ENCODE measurements at places on chromosomes 12 and 14.

DNA sequence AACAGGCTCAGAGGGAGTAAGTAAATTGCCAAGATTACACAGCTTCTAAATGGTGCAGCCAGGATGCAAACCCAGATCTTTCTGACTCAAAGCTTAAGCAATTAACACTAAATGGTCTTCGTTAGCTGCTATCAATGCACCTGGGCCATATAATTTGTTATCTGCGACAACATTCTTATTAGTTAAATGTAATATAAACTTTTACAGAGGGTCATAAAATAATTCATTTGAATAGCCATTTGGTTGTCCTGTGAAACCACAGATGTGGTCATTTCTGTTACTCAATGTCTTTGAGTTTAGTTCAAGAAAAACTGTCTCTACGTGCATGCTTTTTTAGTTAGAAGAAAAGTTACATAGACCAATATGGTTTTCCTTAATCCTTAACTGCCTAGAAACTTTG is 22.1 kb upstream of the NAP1L1 start:
- no peak for DNase-seq

GRCh38 chr14:89629383-89629782 is 212.3 kb upstream of the FOXN3 start:
- DNase-seq = no peak

- no peak for DNase-seq
These were observed 157.0 kb downstream of the FLRT2 start for GRCh38 chr14:85686908-85687307.

GRCh38 chr14:20415782-20416206 is 2.5 kb upstream of the TEP1 start:
- DNase-seq = no peak

GRCh38 chr12:128969480-128970055 is 116.3 kb downstream of the GLT1D1 start:
- DNase-seq = no peak

GRCh38 chr12:27822076-27822712 is 42.2 kb upstream of the MANSC4 start:
- peak; percentile 38 for DNase-seq

GRCh38 chr12:109883461-109883860 is 3.1 kb upstream of the GLTP start:
- DNase-seq = no peak

GRCh38 chr14:35044939-35045797 is 904 bp upstream of the FAM177A1 start:
- DNase-seq = no peak

DNA sequence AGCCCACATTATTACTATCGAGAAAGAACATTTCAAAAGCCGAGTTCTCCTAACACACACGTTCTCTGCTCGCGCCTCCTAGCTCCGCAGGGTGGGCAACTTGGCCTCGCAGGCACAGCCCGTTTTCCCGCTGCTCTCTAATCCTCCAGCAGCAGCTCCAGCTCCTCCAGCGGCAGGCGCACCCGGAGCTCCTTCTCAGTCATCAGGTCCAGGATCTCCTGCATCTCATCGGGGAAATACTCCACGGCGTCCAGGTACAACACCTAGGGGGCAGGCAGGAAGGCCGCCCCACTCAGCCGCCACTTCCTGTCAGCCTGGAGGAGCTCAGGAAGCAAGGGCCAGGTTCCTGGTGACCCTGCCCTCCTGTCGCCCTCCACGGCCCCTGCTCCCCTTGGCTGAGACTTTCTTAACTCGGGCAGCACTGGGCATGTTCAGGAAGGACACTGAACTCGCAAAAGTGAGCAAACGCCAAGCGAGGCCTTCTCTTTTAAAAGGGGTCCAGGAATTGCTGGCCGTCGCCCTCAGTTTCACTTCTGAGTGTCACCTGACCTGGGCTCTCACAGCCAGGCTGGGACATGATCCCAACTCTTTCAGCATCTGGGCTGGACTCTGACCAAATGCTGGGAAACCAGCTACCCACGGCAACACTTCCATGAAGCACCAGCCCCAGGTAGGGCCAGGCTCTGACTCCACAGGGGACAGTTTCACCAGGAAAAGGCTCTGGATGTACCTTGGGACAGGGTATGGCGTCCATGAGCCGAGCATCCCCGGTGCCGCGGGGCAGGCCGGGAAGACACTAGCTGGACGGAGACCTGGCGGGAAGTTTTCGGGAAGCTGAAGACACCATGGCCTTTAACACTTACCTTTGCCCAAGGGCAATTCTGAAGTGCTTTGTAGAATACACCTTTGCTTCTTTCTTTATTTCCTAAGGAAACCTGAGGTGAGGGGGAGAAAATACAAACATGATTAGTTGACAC is 22.1 kb downstream of the PSMC1 start:
- DNase-seq = no peak

GRCh38 chr12:12661086-12661856 is 34.7 kb downstream of the GPR19 start:
- DNase-seq = no peak

- no peak for DNase-seq
These were observed 904.3 kb downstream of the NRXN3 start for GRCh38 chr14:79074510-79074909.

DNA sequence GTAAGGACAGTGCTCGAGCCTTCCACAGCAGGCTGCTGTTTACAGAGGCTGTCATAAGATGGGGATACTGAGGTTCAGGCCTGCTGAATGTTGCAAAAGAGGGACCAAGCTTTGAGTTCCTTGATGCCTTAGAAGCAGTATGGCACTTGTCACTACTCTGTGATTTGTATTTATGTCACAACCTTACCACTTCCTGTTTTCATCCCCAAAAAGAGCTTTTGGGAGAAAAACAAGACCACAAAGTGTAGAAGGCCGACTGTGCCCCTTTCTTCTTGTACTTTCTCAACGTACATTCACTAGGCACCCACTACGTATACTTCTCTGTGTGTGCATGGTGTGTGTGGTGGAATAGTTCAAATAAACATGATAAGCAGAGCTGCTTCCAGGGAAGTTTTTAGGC is 90.1 kb downstream of the DRAM1 start:
- DNase-seq = no peak

DNA sequence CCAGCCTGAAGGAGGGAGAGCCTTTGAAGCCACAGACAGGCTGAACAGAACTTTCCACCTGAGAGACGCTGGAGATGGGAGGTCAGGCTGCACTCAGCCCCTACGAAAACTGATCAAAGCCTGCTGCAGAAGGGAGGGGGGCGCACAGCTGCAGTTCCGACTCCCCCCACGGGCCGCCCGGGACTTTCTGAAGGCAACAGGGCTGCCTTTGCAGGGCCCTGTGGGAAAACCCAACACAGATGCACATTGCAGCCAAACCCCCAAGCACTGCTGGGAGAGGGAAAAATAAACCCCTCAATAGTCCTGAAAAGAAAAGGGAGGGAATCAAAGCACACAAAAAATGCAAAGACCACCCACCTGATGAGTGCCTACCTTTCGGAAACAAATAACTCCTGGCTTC is 290.6 kb downstream of the ZFP36L1 start:
- no peak for DNase-seq

- no peak for DNase-seq
These were observed 73.2 kb downstream of the CEP83 start for GRCh38 chr12:94386422-94386821.

DNA sequence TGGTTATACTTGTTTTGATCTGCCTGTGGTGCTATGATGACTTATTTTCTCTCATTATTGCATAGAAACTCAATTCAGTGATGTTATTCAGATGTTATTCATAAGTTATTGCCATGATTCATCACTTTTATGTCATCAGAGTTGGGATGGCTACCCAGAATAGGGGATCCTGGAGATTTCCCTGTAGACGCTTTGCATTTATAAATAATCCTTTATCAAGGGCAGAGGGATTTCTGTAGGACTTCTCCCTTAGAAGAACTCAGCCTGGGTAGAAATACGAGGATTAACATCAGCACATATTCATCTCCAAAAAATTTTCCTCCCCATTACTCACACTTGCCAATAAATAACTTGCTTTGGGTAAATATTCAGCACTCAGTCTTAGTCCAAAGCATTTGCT is 4.9 kb downstream of the GPRC5A start:
- DNase-seq = no peak

DNA sequence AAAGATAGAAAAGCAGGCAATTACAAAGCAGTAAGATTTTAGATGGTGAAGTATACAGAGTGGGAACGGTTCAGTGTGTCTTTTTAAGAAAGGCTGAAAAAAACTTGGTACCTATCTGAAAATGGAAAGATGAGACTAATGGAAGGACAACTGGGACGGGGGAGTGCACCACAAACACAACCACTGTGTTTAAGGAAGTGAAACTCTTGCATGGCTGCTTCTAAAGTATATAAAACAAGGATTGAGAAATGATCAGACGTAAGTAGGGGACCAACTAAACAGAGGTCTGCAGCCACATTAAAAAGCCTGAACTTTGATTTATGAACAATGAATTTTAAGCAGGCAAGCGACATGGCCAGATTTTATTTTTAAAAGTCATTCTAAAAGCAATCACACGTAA is 328.6 kb downstream of the MDGA2 start:
- DNase-seq = no peak

DNA sequence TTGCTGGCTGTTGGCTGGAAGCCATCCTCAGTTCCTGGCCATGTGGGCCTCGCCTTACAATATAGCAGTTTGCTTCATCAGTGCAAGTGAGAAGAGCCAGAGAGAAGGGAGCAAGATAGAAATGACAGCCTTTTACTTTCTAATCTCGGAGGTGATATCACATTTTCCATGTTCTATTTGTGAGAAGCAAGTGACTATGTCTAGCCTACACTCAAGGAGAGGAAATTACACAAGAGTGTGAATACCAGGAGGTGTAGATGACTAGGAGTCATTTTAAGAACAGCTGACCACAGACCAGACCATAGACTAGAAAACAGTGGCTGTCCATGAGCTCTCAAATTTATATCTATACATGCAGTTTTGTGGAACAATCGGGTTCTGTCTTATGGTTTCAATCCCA is 163.0 kb upstream of the NRXN3 start:
- DNase-seq = no peak

DNA sequence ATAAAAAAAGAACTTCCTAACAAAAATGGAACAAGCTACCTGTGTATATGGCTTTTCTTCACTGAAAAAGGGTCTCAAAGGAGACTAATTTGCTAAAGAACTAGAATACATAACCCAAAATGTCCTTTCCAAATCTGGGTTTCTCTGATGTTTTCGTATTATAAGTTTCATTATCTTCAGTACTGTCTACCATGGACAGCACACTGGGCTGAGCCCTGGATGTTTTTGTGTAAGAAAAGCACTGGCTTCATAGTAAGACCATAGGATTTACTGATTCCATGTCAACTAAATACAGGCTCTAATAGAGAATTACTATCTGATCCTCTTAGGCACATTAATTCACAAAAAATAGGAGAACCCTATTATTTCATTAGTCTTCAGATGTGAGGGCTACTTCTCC is 94.3 kb upstream of the GPHB5 start:
- no peak for DNase-seq

GRCh38 chr14:102323102-102323501 is 3.6 kb downstream of the ZNF839 start:
- no peak for DNase-seq

DNA sequence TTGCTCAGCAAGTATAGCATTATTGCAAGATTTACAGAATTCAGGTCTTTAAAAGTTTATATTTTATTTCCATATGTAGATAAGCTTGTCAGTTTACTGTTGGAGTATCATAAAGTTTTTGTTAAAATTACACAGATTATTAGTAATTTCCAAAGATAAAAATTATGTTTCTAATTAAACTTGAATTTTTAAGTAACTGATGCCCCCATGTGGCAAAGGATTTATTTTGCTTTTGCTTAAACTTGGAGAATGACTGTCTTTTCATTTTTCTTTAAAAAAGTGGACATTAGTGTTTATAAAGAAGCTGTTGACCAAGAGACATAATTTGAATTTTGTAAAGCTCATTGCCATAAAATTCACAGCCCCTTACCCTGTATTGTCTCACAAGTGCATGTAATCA is 45.8 kb downstream of the ETNK1 start:
- no peak for DNase-seq

GRCh38 chr14:83558946-83559345 is 1971.0 kb upstream of the FLRT2 start:
- DNase-seq = no peak

- no peak for DNase-seq
These were observed 62.0 kb downstream of the TMEM121 start for GRCh38 chr14:105588236-105588860.

DNA sequence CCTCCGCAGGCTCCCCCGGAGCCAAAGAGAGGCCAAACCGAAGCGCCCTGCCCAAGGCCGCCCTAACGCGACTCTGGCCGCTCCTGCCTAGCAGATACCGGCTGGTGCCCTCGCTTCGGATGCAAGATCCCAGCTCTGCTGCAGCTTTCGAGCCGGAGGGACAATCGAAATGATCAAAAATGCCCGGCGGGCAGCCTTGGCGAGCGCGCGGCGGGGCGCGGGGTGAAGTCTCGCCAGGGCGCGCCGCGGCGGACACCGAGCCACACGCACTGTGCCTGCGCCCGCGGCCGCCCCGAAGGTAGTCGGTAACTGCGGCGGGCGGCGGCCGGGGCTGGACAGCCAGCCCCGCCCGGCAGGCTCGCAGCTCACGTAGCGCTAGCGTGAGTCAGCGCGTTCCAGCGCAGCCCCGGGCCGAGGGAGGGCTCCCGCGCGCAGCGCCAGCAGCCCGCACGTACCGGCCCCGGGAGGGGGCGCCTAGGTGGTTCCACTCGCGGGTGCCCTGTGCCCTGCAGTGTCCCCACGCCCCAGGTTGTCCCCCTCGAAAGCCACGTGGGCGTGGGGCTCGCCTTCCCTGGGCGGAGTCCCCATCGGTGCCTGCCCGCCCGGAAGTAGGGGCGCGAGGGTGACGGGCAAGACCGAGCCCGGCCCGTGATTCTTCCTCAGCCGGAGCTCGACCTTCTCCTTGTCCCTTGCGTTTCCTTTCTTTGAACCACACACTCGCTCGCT is 109.2 kb upstream of the EGLN3 start:
- DNase-seq = peak; percentile 7

DNA sequence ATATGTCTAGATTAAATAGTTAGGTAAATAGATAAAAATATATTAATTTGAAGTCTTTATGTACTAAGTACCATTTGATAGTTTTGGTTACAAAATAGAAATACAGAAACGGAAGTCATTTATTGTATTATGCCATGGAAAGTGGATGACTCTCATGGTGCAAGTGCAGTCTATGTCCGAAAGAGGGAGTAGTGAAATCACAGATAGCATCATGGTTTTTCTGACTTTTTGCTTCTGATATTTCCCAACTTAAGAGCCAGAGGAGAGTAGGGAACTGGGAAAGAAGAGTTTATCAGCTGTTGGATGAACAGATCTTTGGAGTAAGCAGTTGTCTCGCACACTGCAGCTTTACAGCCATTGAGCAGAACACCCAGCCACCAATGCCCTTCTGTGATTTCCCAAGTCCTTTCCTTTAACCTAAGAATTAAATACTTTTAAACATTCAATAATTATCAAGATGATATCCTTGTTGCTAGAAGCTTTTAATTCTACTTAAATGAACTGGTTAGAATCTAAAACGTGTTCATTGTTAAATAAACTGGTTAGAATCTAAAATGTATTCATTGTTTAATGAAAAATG is 18.4 kb upstream of the SRGAP1 start:
- no peak for DNase-seq

GRCh38 chr12:95114766-95115405 is 41.5 kb upstream of the NR2C1 start:
- no peak for DNase-seq

- no peak for DNase-seq
These were observed 162.4 kb downstream of the GALC start for GRCh38 chr14:87830443-87831096.

- DNase-seq = no peak
These were observed 80.0 kb upstream of the DICER1 start for GRCh38 chr14:95237121-95237957.

GRCh38 chr14:73715707-73716106 is 1.5 kb upstream of the PNMA1 start:
- no peak for DNase-seq

- DNase-seq = no peak
These were observed 900 bp upstream of the DPF3 start for GRCh38 chr14:72894623-72895378.

Measured in stimulated activated CD8-positive, alpha-beta memory T cell treated with anti-CD3 and anti-CD28 coated beads, Interleukin-4, amount 100 ng/mL, for 4 hours (primary cell).